ENCODE measurements at places on chromosomes 16 and 17. TPM values are rescaled to one million over a fixed set of nuclear protein-coding genes. Genes with fewer than 3 reads are reported as not detected.
A peak's percentile ranks its signal among the peaks of the same experiment; 100 is the strongest.

The MPV17L gene
- total RNA-seq, result 9.3 TPM

The PPM1E gene
- total RNA-seq, result 0.42 TPM

DNA sequence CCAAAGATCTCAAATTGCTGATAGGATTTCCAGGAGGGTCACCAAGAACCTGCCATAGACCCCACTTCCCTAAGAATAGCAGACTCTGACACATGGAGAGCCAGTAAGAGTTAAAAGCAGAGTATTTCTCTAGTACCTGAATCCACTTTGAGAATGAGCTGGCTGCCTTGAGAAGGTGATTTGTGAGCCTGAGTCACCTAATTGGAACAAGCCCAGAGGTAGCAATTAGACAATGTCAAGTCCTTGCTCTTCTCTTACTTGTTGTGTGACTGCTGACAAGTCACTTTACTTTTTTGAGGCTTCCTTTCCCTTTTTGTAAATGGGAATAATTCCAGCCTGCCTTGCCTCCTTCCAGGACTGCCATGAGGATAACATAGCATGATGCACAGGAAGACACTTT, 76.1 kb upstream of the ASIC2 start:
- no peaks in the 10 kb centered on the region for H3K4me1 ChIP-seq
- H3K4me3 ChIP-seq, result no peak overlapping the region

DNA sequence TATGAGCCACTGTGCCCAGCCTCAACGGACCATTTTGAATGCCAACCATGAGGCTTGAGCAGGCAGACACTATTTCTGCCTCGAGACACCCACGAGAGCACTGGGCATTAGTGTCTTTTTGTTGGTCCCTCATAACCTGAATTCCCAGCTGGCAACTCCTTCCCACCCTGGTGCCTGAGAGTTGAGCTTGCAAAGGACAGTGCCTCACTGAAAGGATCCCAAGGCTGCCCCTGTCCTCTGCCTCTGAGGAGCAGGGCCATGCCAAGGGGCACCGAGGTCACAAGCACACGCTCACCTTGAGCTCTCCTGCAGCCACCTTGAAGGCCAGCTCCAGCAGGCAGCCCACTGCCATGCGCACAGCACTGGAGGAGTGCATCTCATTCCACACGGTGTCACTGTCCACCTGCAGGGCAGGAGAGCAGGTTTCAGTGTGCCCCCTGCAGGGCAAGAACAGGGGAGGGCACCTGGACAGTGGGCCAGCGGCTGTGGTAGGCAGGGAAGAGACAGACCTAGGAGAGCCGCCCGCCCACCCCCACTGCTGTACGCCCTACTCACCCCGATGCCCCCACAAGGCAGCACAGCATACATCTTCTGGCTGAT, 12.8 kb downstream of the G6PC3 start:
- H3K27me3 ChIP-seq, result no peaks in the 10 kb centered on the region
- peaks cover 98% of the 10 kb centered on the region for H3K36me3 ChIP-seq
- H3K27ac ChIP-seq, result no peak overlapping the region
- peaks cover 5% of the 10 kb centered on the region for H3K4me1 ChIP-seq

DNA sequence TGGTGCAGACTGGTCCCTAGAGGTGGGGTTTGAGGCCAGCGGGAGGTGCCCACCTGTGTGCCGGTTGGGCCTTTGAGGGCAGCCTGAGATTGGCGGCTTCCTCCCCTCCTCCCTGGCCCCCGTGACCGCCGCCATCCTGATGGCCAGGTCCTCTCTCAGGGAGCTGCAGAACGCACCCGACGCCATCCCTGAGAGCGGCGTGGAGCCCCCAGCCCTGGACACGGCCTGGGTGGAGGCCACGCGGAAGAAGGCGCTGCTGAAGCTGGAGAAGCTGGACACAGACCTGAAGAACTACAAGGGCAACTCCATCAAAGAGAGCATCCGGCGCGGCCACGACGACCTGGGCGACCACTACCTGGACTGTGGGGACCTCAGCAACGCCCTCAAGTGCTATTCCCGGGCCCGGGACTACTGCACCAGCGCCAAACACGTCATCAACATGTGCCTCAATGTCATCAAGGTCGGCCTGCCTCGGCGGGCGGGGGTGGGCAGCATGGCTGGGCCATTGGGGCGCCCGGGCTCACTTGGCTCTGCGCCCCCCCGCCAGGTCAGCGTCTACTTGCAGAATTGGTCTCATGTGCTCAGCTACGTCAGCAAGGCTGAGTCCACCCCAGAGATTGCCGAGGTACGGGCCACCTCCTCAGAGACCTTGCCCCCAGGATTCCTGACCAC, 2.8 kb downstream of the GPS1 start:
- no peak overlapping the region for H3K27ac ChIP-seq
- no peaks in the 10 kb centered on the region for H3K27me3 ChIP-seq
- H3K4me3 ChIP-seq, result no peak overlapping the region
- peaks cover 71% of the 10 kb centered on the region for H3K36me3 ChIP-seq

DNA sequence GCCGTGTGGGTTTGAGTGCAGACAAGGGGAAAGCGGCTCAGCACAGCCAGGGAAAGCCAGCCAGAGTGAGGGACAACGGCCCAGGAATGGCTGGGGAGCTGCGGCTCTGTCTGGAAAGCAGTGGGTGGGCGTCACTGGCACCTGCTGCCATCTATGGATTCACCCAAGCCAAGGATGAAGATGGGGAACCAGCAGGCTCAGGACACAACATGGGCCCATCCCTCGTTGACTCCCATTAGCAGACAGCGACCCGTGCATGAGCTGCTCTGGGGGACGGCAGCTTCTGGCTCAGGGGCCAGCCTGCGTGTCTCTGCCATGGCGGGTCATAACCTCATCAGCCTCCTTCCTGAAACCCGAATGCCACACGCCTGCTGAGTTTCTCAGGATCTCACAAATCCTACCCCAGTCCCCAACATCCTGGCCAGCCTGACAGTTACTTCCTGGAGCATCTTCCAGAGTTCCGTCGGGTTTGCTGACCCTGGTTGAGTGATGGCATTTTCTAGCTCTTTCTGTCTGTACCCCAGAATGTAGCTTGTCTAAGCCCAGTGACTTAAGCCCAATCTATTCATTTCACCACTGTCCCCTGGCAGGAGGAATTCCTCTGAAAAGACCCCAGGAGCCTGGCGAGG, 50.7 kb downstream of the SLC7A5 start:
- H3K27me3 ChIP-seq, result peaks cover 6% of the 10 kb centered on the region
- H3K36me3 ChIP-seq, result no peaks in the 10 kb centered on the region
- H3K27ac ChIP-seq, result no peak overlapping the region
- DNase-seq, result no peak

GRCh38 chr16:166375-167121, 770 bp downstream of the HBM start:
- peaks cover 89% of the 10 kb centered on the region for H3K27me3 ChIP-seq
- DNase-seq, result no peak
- peak overlapping the region; percentile 31 for H3K4me3 ChIP-seq
- peaks cover 21% of the 10 kb centered on the region for H3K4me1 ChIP-seq

- no peak overlapping the region for H3K27ac ChIP-seq
- H3K4me3 ChIP-seq, result no peak overlapping the region
- H3K36me3 ChIP-seq, result peaks cover 40% of the 10 kb centered on the region
- DNase-seq, result no peak
Measured at GRCh38 chr16:19861811-19862327, 22.8 kb downstream of the GPRC5B start.
